ENCODE measurements at places on chromosomes 12 and 14.

DNA sequence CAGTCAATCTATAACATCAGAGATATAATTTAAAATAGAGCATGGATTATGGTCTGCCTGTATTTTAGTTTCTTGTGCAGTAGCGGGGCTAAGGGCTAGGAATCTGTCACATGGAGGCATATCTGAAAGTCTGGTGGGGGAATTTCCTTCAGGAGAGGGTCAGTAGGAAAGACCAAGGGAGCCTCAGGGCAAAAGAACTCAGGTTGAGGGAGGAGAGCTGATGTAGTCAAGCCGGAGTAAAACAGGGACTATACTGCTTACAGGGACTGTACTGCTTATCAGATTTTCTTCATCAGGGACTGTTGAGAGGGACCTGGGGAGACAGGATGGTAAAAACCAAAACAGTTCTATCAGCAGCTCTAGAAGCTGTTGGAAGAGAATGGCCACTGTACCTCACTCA lies 82.0 kb upstream of the CPM start:
- no peak for DNase-seq

DNA sequence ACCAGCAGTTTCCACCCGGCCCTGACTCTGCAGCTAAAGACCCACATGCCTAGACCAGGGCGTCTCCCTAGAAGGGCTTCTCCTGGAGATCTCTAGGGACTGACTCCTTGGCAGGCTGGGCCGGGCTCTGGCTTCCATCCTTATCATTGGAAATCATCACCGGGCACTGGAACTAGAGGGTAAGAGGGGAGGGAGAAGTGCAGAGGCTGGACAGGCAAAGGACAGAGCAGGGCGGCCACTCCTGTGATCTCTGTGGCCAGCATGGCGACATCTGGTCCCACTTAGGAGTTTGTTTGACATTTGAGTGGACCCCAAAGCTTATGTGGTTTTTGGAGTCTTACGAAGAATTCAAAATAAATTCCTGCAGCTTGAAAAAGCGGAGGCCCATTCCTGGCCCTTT lies 7.1 kb downstream of the LTBP2 start:
- DNase-seq, result no peak

DNA sequence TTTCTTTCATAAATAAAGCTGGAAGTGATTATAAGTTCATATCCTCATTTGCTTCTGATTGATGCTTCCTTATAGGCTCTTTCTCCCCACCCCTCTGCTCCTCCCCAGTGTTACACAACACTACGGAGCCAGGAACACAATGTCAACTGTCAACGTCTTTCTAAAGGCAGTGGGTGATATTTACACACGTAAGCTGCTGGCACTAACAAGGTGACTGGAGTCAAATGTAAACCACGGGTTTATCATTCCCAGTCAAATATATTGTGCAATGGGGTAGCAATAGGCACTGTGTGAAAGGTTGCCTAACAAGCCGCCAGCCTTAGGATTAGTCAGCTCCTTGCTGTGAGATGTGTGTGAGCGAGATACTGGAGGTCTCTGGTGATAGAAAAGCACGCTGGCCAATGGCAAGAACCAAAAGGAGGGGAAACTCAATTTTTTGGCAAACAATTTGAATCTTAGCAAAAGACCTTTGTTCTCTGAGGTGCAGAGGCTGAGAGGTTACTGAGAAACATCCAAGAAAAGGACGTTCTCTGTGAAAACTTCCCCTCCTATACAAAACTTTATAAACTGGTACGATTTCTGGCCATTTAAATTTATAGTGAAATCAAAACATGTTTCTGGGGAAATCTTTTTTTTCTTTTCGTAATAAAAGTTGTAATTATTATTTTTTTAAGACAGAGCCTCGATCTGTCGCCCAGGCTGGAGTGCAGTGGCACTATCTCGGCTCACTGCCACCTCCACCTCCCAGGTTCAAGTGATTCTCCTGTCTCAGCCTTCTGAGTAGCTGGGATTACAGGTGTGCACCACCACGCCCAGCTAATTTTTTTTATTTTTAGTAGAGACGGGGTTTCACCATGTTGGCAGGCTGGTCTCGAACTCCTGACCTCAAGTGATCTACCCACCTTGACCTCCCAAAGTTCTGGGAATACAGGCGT lies 22.3 kb upstream of the HECTD1 start:
- no peak for DNase-seq

DNA sequence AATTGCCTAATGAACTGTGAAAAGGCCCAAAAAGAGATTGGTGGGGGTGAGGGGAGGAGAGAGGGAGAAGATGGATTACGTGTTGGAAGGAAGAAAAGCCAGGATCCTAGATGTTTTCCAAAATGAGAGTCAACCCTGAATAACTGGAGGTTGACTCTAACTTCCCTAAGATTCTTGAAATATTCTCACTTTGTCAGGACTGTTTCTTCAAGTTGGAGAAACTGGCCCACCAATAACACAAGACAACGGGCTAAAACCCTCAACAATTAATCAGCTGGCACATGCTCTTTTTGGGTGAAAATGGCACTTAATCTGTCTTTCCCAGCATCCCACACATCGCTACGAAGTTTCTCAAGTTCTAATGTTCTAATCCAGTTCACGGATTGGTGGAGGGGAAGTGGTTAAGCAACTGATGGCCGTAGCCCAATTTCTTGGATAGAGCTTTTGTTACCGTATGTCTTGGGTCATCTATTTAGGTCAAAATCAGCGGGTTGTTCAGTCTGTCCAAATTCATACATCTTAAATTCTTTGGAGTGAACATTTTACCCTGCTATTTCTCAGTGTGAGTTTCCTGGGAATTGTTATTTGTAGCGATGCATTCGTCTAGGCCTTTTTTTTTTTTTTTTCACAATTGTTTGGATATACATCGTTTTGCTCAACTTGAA lies 49.0 kb downstream of the GPHB5 start:
- no peak for DNase-seq

GRCh38 chr14:101197595-101198397 lies 294.3 kb upstream of the RTL1 start:
- no peak for DNase-seq

DNA sequence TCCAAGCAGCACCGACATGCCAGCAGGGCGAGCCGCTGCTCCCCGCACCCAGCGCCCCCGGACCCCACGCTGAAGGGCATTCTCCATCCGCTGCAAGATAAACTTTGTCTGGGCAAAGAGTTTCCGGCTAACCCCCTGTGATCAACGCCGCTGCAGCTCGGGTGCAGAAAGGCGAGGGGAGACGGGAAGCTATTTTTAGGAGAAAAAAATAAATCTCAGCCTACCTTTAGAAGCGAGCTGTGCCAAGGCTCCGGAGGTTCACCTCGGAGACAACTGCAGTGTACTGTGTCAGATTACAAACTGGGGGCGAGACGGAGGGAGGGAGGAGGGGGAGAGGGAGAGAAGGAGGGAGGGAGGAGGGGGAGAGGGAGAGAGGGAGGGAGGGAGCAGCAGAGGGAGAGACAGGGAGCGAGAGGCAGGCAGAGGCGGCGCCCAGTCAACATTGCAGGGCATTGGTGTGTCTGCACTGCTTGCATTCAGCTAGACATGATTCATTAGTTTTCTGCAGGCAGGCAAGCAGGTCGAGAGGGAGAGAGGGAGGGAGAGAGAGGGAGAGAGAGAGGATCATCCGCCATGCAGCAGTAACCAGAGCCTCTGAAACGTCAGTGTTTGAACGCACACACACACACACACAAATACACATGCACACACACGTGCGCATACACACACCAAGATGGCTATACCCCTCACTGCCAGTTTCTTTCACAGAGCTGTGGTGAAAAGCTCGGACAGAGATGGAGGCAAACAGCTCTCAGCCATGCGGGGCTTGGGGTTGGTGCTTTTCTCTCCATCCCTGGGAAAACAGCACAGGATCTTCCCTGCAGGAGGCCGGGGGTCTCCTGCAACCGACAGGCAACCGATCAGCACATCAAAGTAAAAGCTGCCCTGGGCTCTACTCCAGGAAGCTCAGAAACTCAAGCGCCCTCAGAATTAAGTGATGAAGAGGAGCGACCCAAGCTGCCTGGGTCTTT lies at the start of gene RIMBP2:
TSS of gene RIMBP2 (minus strand) at position 302 of the 971 bp plus-strand sequence. CDS start 237,286 bp downstream, outside the sequence.
- DNase-seq, result no peak

All from stimulated activated CD4-positive, alpha-beta T cell treated with anti-CD3 and anti-CD28 coated beads, Interleukin-12 subunit alpha, Interleukin-12 subunit beta, amount 100 ng/mL, for 48 hours (primary cell).